Stimulated activated CD4-positive, alpha-beta T cell treated with anti-CD3 and anti-CD28 coated beads, Interleukin-15, amount 100 ng/mL, for 1 hour (primary cell): ENCODE measurements at places on chromosomes 13 and 19.

DNA sequence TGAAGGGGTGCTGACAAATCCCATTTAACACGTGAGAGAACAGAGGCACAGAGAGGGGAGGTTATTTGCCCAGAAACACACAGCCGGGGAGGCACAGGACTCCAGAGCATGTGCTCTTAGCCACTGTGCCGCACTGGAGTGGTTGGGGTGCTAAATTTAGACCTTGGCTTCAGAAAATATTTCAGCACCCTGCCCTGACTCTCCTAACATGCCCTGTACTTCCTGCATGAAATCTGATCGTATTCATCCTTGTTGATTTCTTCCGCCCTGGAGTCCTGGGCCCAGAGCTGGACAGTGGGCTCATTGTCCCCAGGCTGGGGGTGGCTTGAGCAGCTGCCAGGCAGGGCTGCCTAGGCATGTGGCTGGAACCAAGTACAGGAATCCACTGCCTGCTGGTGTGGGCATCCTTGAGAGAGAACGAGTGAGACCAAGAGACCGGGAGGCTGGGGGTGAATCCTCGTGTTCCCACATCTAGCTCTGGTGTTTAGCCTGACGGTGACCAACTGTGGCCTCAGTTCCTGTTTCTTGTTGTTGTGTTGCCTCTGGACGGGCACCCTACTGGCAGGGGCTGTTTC is 5.3 kb downstream of the SLC27A1 start:
- no peak for DNase-seq

- no peak for DNase-seq
These were observed 5.1 kb downstream of the COL4A1 start for GRCh38 chr13:110301606-110302553.

DNA sequence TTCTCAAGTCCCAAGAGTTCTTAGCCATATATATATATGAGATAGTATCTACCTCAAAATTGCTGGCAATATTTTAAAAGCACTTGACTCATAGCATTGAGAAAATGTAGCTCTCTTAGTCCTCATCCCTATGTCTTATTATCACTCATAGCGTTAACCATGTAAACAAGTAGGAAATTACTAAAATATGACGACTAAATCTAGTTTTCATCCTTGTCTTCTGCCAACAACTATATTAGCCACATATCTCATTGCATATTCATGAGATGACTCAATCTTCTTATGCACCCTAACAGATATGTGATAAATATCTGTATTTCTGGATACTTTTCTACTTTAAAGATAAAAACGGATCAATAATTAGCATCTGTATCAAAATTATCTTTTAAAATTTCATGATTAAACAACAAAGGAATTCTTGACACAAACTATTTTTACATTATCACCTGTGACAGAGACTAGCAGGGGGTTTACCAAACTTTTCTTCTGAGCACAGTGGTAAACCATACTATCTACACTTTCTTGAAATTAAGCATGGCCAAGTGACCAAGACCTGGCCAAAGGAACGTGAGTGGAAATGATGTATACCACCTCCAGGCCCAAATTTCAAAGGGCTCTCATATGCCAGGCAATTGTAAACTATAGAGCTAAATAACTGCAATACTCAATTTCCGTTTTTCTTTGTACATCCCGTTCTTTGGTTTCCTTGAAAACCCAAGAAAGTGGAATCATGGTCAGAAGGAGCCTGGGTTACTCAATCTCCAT is 45.7 kb downstream of the ZC3H13 start:
- no peak for DNase-seq

DNA sequence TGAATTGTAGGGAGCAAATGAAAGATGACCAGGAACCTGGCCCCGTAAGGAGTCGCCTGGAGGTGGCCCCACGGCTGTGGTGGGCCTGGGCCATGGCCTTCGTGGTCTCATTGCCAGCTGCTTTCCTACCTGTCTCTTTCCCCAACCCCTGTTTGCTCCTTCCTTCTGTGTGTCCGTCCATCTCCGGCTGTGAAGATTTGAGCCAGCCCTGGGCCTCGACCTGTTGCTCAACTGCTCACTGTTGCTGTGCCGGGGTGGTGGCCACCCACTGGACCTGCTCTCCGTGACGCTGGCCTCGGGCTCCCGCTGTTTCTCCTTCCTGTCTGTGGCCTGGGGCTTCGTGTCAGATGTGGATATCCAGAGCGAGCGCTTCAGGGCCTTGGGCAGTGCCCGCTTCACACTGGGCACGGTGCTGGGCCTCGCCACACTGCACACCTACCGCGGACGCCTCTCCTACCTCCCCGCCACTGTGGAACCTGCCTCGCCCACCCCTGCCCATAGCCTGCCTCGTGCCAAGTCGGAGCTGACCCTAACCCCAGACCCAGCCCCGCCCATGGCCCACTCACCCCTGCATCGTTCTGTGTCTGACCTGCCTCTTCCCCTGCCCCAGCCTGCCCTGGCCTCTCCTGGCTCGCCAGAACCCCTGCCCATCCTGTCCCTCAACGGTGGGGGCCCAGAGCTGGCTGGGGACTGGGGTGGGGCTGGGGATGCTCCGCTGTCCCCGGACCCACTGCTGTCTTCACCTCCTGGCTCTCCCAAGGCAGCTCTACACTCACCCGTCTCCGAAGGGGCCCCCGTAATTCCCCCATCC is 8.5 kb downstream of the DBP start:
- DNase-seq: no peak

DNA sequence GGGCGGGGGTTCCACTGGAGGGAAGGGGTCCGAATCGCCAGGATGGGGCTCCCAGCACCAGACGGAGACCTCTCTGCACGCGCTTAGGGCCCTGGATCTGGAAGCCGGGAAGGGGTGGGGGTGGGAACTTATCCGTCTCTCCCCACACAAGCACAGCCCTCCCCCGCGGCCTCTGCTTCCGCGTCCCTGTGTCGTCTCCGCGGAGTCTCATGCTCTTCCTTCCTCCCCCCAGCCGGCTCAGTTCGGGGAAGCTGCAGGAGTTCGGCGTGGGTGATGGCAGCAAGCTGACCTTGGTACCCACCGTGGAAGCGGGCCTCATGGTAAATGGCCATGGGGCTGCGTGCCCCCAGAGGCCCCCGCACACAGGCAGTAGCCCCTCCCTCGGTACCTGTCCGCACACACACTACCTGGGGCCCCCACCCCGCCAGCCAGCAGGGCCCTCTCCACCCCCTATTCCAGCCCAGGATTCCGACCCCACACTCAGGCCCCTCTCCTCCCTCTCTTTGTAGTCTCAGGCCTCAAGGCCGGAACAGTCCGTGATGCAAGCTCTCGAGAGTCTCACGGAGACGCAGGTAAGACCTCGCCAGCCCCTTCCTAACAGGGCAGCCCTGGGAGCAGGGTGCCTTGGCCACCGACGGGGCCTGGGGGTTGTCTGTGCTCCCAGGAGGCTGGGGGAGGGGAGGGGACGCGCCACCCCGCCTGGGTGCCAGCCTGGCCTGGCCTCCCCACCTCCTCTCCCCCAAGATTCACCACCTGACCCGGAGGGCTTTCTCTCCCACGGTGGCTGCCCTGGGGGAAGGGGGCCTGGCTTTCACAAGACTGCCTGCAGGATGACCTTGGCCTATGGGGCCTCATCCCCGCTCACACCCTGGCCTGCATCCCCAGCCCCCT is 3.2 kb downstream of the MIDN start:
- peak; percentile 47 for DNase-seq

DNA sequence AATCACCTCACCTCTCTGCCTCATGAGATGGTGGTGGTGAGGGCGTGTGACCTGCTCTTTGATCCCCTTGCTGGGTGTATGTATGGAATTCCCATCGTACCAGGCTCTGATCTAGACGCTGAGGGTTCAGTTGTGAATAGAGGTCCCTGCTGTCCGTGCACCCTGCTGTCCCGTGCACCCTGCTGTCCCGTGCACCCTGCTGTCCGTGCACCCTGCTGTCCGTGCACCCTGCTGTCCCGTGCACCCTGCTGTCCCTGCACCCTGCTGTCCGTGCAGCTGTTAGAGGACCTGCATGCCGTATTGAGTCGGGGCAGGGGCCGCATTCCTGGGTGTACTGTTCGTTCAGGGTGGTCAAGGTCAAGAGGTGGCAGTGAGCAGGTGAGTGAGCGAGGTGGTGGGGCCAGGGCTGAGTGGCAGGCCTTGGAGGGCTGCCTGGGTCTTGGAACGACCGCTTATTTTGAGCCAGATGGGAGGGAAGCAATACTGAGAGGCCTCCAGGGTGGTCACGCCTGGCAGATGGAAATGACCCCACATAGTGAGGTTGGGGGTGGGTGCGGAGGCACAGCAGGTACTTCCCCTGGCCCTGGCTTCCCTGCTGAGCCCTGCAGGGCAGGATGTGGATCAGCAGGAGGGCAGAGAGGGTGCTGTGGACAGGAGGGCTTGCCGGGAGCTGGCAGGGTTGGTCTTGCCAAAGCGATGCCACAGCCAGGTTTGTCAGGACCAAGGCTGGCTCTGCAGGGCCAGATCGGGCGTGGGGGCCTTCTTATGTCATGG is 4.6 kb upstream of the EPN1 start:
- no peak for DNase-seq

DNA sequence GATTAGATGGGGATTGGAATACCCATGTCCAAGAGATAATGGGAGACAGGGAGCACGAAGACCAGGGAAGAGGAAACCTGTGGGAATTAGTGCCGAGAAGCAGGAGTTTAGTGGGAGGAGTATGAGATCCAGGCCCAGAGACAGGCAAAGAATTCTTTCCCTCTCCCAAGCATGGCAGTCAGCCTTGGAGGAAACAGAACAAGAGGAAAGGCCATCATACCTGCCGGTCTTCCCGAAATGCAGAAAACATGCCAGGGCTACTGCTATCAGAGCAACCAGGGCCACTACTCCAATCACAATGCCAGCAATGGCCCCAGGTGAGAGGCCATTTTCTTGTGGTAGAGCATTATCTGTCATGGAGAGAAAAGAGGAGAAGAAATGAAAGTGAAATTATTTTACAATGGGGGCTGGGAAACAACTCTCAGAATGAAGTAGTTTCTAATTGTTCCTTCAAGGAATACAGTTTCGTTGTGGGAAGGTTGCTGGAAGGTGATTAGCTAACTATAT is 16.1 kb downstream of the CEACAM1 start:
- no peak for DNase-seq

DNA sequence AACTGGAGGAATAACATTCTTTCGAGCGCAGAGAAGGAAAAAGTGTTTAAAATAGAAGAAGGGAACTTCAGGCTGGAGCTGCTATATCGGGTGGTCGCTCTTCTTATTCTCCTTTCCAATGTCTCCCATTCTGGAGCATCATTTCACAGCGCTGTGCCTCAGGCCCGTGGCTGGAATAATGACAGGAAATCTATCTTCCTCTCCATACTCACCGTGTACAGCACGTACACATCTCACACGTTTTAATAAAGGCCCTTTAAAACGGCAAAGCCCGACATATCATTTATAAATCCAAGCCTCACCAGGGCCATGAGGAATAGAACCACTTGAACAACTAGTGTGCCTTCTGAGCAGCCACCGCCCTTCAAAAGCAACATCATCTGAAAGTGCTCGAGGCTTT is 264.4 kb downstream of the TEX29 start:
- DNase-seq: no peak

GRCh38 chr13:105928048-105928447 is 607.4 kb downstream of the EFNB2 start:
- no peak for DNase-seq

DNA sequence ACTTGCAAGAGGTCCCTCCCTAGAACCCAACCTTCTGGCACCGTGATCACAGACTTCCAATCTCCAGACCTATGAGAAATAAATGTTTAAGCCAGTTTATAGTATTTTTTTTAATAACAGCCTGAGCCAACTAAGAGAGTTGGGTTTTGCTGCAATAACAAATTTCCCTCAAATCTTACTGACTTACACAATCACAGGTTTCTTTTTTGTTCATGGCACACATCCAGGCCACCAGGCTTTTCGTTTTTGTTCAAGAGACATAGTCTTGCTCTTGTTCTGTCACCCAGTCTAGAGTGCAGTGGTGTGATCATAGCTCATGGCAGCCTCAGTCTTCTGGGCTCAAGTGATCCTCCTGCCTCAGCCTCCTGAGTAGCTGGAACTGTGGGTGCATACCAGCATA is 2.0 kb upstream of the SELENOV start:
- no peak for DNase-seq

DNA sequence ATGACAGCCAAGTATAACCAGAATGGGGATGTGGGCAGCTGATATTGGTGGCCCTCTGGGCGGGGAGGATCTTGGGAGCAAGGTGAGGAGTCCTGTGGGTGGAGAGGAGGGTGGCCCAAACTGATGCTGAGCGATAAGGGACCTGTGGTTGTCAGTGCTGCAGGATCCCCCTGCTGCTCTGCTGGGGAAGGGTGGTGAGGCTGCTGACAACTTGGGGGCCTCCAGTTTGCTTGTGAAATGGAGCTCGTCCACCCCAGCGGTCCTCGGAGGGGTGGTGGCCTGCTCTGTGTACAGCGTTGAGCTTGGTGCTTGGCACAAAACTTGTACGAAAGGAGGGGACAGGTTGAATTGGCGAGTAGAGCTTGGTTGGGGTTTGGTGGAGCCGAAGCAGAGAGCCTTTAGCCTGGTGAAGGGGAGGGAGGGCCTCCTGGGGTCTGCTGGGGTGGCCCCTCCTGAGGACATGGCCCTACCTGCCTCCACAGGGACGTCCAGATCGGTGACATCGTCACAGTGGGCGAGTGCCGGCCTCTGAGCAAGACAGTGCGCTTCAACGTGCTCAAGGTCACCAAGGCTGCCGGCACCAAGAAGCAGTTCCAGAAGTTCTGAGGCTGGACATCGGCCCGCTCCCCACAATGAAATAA is 2.9 kb downstream of the RPS11 start:
- DNase-seq: no peak

DNA sequence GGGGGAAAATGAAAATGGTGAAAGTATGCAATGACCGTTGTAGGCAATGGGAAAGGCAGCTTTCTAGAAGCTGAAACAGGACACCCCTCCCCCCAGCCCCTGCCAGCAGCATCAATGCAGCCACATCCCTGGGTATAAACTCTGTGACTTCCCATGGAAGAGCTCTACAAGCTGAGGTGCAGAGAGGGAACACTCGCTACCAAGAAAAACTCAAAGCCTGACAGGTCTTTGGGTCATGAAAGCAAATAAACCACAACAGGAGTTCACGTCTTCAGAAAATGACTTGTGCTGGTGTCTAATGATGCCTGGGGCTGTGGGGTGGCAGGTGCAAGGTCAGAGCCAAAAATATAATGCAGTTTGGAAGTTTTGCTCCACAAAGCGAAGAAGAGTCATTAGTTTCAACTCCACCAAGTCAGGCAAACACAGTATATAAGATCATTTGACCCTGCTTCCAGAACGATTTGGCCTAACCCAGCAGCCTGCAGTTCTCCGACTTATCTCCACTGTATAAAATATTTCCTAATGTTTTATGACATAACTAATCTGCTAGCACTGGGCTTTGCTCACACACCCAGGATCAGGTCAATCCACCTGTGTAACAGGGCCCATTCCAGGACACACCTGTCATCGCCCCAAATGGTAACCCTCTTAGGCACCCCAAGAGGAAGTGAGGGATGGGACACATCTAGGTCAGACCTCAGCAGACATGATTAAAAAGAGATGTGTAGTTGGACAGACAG is 102.1 kb downstream of the IRS2 start:
- DNase-seq: no peak

DNA sequence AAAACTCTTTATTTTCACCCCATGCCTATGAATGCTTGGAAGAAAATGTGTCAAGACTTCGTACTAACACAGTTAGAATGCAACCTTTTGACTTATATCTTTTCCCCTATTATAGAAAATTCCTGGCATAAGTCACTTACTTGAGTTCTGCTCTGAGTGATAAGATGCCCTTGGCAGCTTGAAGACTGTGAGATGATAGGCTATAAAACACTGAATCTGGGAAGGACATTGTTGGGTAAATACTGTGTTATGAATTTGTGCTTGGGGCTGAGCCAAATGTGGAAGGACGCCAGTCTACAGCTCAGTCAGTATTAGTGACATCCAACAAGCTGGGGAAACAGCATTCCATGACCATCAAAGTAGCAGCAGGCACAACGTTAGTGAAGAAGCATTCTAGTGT is 368.0 kb upstream of the SGCG start:
- no peak for DNase-seq

- no peak for DNase-seq
These were observed 9.6 kb downstream of the ABHD8 start for GRCh38 chr19:17293605-17294004.
